CD4-positive, alpha-beta T cell treated with Interleukin-12 subunit alpha and Interleukin-12 subunit beta, for 1 hour (primary cell): ENCODE measurements at places on chromosomes 2 and 18.

DNA sequence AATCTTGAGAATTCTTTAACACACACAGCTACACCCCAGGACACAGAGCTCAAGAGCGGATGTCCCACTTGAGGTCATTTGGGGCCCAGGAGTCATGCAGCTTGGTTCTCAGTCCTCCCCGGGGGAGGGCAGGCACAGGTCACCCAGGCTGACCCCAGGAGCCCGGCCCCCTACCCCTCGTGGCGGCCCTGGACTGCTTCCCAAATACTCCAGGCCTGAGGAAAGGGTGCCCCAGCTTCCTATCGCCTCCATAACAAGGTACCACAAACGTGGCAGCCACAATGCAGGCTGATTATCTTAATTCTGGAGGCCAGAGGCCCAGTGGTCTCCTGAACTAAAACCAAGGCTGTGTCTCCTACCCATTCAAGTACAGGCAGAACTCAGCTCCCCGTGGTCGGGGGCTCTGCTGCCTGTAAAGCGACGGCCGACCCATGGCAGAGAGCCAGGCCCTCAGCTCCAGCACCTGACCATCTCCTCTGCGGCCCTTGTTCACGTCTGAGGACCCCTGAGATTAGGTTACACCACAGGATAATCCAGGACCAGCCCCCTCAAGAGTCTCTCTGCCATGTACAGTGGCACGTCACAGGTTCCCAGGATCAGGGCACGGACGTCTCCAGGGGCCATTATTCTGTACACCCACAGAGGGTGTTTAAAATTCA lies 10.5 kb downstream of the SLC66A2 start:
- DNase-seq = no peak

- no peak for DNase-seq
These were observed 127.8 kb downstream of the OSBPL6 start for GRCh38 chr2:178322068-178322467.

- no peak for DNase-seq
These were observed 16.7 kb upstream of the MC4R start for GRCh38 chr18:60389314-60389713.

- no peak for DNase-seq
These were observed 91.7 kb upstream of the YWHAQ start for GRCh38 chr2:9722451-9722850.

DNA sequence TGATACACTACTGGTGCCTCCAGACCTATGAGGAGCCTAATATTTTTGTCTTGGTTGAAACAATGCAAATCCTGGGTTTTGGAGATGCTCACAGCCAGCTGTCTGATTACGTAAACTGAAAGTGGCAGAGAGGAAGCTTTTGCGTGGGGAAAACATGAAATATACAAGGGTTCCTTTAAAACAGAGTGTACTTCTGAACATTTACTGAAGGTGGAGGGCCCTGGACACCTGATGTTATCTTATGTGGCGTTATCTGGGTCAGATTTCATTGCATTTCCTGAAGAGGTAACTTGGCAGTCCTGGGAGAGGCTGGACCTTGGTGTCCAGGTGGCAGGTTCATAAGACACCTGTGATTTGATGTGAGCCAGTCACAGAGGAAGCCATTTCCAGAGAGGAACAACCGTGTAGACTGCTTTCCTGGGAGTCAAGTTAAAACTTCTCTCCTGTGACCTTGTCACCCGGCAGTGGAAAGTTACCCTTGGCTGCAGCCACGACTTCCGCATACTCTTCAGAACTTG lies 105.0 kb downstream of the NEDD4L start:
- no peak for DNase-seq

DNA sequence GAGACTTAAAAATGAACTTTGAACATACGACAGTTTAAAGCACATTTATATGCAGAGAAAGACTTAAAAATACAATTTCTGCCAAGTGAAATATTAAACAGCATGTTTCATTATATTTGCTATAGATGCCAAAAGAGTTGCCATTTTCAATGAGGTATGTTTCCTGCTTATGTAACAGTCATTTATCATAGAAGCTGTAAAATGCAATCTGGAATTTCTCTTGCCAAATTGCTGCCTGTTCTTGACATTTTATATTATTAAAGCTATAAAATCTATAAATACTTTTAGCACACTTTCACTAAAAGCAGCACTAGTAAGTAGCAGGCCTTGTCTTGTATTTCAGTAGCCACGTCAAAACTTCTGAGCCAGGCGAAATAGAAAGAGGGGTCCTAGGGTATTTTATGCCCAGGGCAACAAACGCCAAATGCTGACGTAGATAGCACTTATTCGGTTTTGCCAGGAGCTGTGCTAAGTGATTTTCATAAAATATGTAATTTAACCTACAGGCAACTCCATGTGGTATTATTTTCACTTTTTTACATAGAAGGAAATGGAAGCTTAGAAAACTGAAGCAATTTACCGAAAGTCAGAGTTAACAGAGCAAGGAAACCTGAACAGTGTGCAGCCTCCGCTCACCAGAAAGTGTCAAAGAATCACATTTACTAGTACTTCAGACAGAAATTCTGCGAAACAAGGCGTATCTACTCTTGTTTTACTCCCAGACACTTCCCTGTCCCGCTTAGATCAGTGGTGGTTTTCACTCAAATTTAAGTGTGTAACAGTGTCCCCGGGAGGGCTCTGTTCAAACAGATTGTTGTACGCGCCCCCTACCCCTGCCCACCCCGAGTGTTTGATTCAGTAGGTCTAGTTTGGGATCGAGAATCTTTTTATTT lies 1.2 kb upstream of the CYP20A1 start:
- DNase-seq = peak; percentile 6

- DNase-seq = no peak
These were observed 162.0 kb upstream of the NRP2 start for GRCh38 chr2:205520311-205520710.

GRCh38 chr2:111661286-111661940 lies 222.6 kb downstream of the ANAPC1 start:
- DNase-seq = no peak

DNA sequence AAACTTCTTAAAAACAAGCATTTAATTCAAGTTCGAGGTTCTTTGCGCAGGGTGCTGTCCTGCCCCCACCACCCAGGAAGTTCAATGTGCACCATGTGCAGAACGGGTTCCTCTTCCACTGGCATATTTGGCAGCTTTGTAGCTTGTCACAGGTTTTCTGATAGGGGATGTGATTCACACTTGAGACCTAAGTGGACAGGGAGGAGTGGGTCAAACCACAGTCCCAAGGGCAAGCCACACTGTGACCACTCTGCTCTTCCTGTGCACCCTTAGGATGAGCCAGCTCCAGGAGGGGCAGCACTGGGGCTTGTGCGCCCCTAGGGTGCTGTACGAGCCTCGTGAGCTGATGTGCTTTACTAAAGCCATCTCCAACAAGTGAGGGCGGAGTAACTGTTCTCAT lies 82.5 kb downstream of the TGFA start:
- DNase-seq = no peak

GRCh38 chr18:59498506-59499086 lies 139.5 kb upstream of the LMAN1 start:
- DNase-seq = no peak

DNA sequence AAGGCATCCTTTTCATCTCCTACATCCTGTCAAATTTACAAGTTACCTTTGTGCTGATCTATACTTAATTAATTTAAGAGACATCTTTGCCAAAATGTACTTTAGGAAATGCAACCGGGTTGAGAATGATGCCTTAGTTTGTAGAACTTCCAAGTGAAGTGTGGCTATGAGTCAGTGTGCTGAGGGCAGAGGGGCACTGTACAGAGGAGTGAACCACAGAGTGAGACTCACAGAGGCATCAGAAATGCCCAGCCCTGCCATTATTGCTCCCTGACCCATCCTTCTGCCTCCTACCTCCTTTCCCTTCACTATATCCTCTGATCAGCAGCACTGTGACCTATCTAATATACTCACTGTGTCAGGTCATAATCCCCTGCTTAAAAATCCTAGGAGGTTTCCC lies 320.1 kb downstream of the LRRTM1 start:
- DNase-seq = no peak

GRCh38 chr2:64730551-64731262 lies 77.0 kb upstream of the SERTAD2 start:
- peak; percentile 60 for DNase-seq

DNA sequence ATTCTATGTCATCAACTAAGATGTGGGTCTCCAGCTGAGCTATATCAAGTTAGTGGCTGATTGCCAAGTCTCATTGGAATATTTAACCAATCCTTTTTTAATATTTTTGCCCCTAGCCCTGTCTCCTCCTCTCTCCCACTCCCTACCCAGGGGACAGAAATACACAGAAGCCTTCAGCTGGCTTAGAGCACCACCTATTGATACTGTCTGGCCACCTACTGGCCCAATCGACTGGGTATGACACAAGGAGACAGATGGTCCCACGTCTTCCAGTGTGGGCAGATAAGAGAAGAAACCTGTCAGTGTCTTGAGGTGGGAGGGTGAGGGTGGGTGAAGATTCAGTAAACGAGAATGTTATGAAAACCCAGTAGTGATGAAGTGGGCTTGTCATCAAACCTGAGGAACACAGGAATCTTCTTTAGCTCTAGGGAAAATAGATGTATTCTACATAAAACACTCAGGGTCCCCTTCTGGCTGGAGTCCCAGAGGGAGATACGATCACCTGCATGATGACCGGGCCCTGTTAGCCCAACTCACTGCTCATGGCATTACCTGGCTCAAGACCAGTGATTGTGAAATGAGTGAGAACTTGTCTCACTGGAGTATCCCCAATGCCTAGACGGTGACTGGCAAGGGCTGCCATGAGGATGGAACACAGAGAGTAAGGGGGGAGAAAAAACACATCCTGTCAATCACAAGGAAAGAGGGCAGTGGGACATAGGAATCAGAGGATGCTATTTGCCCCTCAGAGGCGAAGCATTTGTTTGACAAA lies 26.7 kb downstream of the POLR1A start:
- peak; percentile 61 for DNase-seq

GRCh38 chr2:9653485-9654271 lies 22.9 kb upstream of the YWHAQ start:
- DNase-seq = no peak

DNA sequence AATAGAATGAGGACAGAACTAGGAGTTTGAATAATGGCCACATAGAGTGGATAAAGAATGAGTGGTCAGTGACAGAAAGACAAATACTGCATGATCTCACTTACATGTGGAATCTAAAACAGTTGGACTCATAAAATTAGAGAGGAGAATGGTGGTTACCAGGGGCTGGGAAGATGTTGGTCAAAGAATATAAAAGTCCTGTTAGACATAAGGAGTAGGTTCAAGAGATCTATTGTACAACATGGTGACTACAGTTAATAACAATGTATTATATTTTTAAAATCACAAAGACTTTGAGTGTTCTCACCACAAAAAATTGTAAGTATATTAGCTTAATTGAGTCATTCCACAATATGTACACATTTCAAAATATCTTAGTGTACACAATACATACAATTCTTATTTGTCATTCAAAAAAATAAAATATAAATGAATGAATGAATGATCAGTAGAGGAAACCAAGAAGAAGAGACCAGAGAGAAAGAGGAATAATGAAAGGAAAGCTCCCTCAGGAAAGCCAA lies 177.9 kb upstream of the VRK2 start:
- no peak for DNase-seq

DNA sequence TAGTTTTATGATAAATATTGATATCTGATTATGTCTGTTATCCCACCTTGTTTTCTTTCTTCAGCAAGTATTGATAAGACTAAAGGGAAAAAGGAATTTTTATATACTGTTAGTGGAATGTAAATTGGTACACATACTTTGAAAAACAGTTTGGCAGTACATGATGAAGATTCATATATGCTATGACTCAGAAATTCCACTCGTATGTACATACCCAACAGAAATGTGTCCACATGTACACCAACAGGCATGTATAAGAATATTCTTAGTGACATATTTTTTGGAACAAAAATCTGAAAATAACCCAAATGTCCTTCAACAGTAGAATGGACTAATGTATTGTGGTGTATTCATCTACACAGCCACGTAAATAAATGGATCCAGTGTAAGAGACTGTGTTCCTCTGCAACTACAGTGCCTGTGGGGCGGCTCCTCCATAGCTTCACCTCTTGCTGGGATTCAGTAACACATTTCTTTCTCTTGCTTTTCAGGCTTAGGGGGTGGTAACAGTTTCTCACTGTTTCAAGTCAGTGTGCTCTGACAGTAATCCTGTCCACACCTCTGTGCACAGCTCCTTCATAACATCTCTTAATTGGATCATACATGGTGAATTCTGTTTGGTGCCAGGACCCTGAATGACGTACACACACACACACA lies 35.5 kb upstream of the ALMS1 start:
- no peak for DNase-seq

- no peak for DNase-seq
These were observed 563.9 kb upstream of the NRXN1 start for GRCh38 chr2:51595836-51596235.

DNA sequence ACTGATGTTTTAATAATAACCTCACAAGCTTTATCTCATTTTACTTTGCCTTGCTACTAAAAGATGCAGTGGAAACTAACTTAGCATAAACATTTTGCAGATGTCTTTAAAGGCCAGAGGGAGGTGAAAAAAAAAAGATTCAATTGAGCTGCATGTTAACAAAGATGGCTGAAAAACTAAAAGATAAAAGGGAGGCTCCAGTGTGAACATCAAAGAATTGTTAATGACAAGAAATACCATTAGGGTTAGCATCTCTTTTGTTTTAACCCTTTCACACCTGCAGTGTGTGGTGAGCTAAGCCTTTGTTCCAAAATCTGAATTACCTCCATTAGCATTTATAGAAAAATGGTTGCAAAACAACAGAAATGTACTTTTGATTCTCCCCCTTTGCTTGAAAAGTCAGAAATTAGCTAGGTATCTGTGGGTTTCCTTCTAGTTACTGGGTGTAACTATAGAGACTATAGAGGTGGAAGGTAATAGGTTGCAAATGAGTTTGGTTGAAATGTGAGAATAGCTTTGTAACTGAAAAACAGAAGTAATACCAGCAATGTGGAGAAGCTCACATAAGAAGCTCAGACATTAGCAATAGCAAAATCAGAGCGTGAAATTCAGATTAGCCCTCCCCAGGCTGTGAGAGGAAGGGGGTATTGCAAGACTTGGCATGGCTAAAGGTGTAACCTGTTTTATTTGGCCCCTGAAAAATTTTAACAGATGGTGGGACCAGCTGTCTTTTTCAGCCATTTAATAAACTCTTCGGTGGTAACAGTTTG lies 34.8 kb upstream of the SP5 start:
- DNase-seq = no peak

DNA sequence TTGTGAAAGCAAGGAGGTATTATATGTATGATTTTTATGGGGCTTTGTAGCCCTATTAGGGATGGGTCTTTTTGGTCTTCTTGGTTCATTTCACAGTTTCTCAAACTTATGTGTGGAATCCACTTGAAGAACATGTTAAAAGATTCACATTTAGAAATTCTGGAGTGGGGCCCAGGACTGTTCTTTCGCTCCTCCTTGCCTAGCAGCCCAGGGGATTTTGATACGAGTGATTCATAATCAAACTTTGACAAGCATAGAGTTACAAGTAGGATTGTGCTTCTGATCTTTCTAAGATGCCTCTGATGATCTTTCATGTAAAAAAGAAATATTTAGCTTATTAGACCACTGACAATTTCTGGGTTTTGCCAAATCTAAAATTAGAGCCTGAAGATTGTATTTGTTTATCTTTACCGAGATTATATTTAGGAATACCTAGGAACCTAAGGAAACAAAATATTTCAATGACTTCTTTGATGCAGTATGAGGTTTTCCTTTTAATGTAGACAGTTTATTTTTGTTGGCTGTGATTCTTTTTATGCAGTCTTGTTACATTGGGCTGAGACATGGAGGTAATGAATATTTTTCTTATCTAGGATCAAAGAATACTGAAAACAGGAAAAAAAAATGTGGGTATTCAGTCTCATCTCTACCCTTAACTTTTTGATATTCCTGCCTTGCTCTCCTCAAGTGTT lies 324.0 kb downstream of the PARD3B start:
- DNase-seq = no peak
